ENCODE measurements at places on chromosomes 13 and 19.

DNA sequence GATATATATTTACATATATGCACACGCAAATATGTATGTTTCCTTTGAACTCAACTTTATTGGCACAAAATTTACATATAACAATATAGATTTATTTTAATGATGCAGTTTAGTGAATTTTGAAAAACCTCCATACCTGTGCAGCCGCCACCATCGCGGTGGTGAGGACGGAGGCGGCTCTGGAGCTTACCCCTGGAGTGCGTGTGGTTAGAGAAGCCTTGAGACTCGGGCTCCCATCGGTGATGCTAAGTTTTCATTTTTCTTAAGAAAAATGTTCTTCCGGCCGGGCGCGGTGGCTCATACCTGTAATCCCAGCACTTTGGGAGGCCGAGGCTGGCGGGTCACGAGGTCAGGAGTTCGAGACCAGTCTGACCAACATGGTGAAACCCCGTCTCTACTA, 31.8 kb downstream of the GJA3 start:
- no peak for DNase-seq

GRCh38 chr19:55080121-55080967, 4.7 kb downstream of the EPS8L1 start:
- DNase-seq, result peak; percentile 70

DNA sequence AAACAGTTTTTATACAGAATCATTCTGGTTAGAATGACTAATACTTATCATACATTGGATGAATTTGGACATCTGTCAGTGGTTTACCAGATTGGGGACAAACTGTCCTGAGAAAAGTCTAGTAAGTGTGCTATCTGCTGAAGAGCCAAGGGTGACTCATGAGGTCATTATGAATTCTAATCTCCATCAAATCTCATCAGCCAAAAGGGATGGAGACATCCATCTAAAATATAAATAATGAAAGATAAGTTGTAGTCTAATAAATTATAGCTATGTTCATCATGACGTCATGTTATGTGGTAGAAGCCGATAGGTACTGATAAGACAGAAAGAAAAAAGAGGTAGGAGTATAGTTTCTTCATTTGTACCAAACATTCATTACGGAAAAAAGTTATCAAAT, 804.4 kb downstream of the PCDH9 start:
- DNase-seq, result no peak

- no peak for DNase-seq
These were observed 242.4 kb upstream of the TMTC4 start for GRCh38 chr13:100917011-100917410.

Measured in right hindlimb (tissue), 1 donor.